ENCODE measurements at places on chromosomes 3 and 15. TPM values are rescaled to one million over a fixed set of nuclear protein-coding genes. Genes with fewer than 3 reads are reported as not detected.

The CAPN3 gene
- total RNA-seq, result 3.3 TPM

The RLBP1 gene
- total RNA-seq, result not detected

The ANKRD28 gene
- 104 TPM for total RNA-seq

The ZPLD1 gene
- not detected for total RNA-seq

The TMOD2 gene
- 5.7 TPM for total RNA-seq

The PCOLCE2 gene
- total RNA-seq, result 9.3 TPM

The LRRK1 gene
- 11.3 TPM for total RNA-seq

The CCDC71 gene
- 19.4 TPM for total RNA-seq

The USP4 gene
- total RNA-seq, result 31.6 TPM

The FGF7 gene
- not detected for total RNA-seq

The ZMYND10 gene
- 1.1 TPM for total RNA-seq

The BUB1B gene
- 7.4 TPM for total RNA-seq

The FILIP1L gene
- 122 TPM for total RNA-seq

The MST1R gene
- 0.55 TPM for total RNA-seq

The ZBTB47 gene
- total RNA-seq, result 38.8 TPM

The CPB1 gene
- total RNA-seq, result not detected

The TGM4 gene
- not detected for total RNA-seq

All from chondrocyte (in vitro differentiated cells).